ENCODE measurements at places on chromosomes 12 and 14. TPM values are rescaled to one million over a fixed set of nuclear protein-coding genes. Genes with fewer than 3 reads are reported as not detected.

DNA sequence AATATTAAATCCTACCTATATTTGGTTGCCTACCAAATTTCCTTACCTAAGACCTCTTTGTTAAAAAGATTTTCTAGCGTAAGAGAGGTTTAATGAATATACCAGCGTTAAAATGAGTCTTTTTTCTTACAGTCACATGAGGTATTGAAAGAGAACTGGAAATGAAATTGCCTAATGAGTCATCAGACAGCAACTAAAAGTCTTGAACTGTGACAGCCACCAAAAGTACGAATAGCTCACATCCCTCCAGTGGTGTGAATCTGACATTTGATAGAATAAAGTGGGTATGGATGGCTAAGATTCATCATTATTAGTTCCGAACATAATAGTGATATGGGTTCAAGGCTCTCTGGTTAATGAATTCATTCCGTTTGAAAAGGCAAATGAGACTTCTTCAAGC, 1297.3 kb downstream of the AACS start:
- no peak for DNase-seq

- no peak for DNase-seq
Observed at GRCh38 chr12:50111395-50111692, 692 bp upstream of the COX14 start.

- no peak for DNase-seq
Observed at GRCh38 chr12:123847019-123847418, 84.9 kb downstream of the DNAH10 start.

- DNase-seq = no peak
Observed at GRCh38 chr12:79487386-79488110, 203.2 kb downstream of the PAWR start.

GRCh38 chr12:5944688-5945070, 380 bp downstream of the ANO2 start:
- DNase-seq = no peak

DNA sequence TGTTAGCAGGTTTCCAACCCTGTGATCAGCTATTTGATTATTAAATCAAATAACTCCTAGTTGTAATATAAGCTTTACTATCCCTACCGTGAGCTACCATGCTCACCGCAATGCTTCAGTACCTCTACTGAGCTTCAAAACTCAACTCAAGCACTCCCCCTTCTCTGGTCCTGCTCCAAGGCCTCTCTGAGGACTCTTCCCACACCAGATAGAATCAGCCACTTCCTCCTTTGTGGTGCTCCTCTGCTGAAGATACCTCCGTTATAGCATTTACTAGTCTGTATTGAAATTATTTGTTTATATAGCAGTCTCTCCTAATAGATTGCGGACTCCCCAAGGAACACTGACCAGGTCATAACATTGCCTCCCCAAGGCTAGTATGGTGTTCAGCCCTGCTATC, 17.5 kb downstream of the AREL1 start:
- DNase-seq = no peak

- no peak for DNase-seq
Observed at GRCh38 chr14:97120204-97120603, 323.0 kb downstream of the VRK1 start.

GRCh38 chr14:96205978-96206360, 1.3 kb downstream of the BDKRB2 start:
- no peak for DNase-seq

The KRT83 gene
- 0.41 TPM for total RNA-seq

DNA sequence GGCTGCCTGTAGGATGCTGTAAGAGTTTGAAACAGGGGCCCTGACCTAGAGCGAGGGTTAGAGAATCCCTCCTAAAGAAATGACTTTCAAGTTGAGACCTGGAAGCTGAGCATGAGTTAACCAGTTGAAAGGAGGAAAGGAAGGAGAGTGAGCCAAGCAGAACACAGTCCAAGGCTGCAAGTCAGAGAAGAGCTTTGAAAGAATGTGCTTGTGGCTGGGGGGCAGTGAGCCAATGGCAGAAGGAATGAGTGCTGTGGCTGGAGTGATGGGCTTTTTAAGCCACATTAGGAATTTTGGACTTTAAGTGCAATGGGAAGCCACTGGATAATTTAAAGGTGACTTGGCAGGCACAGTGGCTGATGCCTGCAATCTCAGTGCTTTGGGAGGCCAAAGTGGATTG, 18.1 kb downstream of the CDKN1B start:
- no peak for DNase-seq

GRCh38 chr12:88951177-88951576, 370.9 kb upstream of the KITLG start:
- no peak for DNase-seq

GRCh38 chr12:1843641-1844005, 23.3 kb downstream of the LRTM2 start:
- no peak for DNase-seq

The SVOP gene
- 50.9 TPM for total RNA-seq

DNA sequence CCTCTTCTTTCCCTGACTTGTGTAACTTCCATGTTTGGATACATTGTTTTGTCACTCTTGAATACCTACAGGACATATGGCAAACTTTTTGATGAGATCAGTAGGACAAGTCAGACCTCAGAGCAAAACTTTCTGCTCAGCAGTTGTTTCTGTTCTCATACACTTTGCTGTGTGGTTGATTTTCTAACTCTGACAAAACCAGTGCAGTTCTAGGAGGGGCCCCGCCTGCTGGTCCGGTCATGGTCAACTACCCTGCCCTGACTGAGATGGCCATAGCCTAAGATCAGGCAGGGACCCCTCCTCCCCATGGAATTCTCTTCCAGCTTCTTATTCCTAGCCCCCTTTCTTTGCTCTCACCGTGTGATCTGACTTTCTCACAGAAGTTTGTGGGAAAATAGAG, 92.8 kb downstream of the OTOGL start:
- DNase-seq = no peak

DNA sequence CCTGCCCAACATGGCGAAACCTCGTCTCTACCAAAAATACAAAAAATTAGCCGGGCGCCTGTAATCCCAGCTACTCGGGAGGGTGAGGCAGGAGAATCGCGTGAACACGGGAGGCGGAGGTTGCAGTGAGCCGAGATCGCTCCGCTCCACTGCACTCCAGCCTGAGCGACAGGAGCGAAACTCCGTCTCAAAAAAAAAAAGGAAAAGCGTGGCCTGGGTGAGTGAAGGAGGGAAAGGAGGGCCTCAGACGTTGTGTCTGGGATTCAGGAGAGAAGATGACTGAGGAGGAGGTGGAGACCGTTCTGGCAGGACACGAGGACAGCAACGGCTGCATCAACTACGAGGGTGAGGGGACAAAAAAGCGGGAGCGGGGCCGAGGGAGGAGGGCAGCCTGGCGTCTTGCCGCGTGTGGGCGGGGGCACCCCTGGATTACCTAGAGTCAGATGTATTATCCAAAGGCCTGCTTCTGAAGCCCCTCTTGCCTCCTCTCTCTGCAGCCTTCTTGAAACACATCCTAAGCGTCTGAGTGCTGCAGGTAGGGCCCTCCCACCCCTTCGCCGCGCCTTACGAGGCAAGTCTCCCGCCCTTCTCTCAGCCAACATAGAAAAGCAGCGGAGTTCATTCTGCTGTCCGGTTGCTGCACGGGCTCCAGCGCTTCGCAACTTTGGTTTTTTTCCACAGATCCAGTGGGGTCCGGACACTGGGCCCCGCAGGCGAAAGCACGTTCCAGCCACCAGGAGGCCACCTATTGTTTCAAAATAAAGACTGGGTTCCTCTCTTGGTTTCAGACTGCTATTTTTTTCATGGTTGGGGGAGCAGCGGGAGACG, 744 bp upstream of the MYL6 start:
- peak; percentile 49 for DNase-seq

DNA sequence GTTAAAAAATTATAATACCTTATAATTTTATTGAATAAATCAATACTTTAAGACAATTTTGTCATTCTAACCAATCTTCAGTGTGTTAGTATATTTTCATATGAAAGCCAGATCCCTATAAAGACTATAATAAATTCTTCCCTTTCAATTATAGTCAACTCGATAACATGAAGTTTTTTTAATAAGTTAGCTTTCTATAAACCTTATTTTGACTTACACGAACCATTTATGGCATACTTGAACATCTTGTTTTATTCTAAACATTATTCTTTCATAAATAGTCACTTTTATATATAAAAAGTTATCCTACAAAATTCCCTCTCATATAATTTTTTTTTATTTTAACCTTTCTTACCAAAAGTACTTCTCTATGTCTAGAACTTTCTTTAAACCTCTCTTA, 1002.3 kb downstream of the TMEM121 start:
- no peak for DNase-seq

- no peak for DNase-seq
Observed at GRCh38 chr14:74609721-74610120, 2.3 kb downstream of the LTBP2 start.

- DNase-seq = peak; percentile 49
Observed at GRCh38 chr14:39368261-39368959, 63.8 kb downstream of the FBXO33 start.

The CIDEB gene
- 4.6 TPM for total RNA-seq

GRCh38 chr12:52401526-52401925, 4.6 kb downstream of the KRT82 start:
- DNase-seq = no peak

- no peak for DNase-seq
Observed at GRCh38 chr12:121284551-121285390, 11.7 kb downstream of the CAMKK2 start.

The ACTN1 gene
- 149 TPM for total RNA-seq

DNA sequence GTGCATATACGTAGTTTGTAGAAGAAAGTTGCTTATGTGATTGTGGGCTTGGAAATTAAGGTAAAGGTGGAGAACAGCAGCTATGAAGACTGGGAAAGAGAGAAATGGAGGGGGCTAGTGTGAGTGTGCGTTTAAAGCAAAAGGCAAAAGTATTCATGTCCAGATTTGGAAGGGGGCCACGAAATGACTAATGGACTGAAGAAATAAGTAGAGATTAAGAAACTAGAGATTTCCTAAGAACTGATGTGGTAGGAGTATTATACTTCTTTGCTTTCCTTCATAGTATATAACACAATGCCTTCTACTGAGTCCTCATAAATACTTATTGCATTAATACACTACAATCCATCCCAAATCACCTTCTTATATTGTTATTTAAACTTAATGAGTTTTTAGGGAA, 298.6 kb upstream of the NOVA1 start:
- DNase-seq = no peak

The PRH1 gene
- 56.2 TPM for total RNA-seq
